Activated T-helper 1 cell treated with anti-CD3 and anti-CD28 coated beads, Interleukin-12 subunit alpha, Interleukin-12 subunit beta, Interleukin-2, Interleukin-4 antibody, amounts not matched to agents 30 ng/mL and 10 ng/mL and 1 ng/mL, durations not matched to agents 14 hours and 24 hours and 36 hours (primary cell): ENCODE measurements at places on chromosomes 13 and 19. TPM values are rescaled to one million over a fixed set of nuclear protein-coding genes. Genes with fewer than 3 reads are reported as not detected.

Gene FGF14
- total RNA-seq: not detected in 2 replicates

- no peak for DNase-seq
Measured at GRCh38 chr13:101623470-101624209, 171.2 kb downstream of the ITGBL1 start.

- DNase-seq: no peak
Measured at GRCh38 chr19:4584670-4585460, 25.4 kb upstream of the SEMA6B start.

Gene CLEC11A
- total RNA-seq: 0.75 and 0.83 TPM in 2 replicates

GRCh38 chr19:15297416-15298224, 34.7 kb downstream of the BRD4 start:
- DNase-seq: no peak

Gene ZFR2
- 0.39 TPM in 1 of 2 replicates, not detected in the other for total RNA-seq
